ENCODE measurements at places on chromosomes 11 and 22.

DNA sequence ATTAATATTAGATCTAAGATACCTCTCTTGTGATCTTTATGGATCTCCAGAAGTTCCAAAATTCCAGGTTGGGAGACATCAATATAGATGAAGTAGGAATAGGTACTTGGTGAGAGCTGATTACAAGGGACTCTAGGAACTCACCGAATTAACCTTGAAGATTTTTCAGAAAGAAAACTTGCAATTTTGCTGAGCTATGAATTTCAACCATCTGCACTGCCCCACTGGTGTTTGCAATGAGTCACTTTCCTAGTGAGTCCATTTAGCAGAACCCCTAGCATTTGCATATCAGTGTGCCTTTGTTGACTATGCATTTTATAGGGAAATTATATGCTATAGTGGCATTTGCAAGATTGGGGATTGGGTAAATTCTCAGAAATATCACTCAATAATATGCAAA lies 122.0 kb downstream of the CTNND1 start:
- H3K27me3 ChIP-seq = peaks cover 1% of the 10 kb centered on the region
- no peak overlapping the region for H3K27ac ChIP-seq
- H3K36me3 ChIP-seq = no peaks in the 10 kb centered on the region

- H3K27me3 ChIP-seq = no peaks in the 10 kb centered on the region
- H3K27ac ChIP-seq = no peak overlapping the region
- no peaks in the 10 kb centered on the region for H3K36me3 ChIP-seq
- H3K4me1 ChIP-seq = no peaks in the 10 kb centered on the region
- H3K4me3 ChIP-seq = no peak overlapping the region
Observed at GRCh38 chr11:115462757-115463156, 41.5 kb downstream of the CADM1 start.

DNA sequence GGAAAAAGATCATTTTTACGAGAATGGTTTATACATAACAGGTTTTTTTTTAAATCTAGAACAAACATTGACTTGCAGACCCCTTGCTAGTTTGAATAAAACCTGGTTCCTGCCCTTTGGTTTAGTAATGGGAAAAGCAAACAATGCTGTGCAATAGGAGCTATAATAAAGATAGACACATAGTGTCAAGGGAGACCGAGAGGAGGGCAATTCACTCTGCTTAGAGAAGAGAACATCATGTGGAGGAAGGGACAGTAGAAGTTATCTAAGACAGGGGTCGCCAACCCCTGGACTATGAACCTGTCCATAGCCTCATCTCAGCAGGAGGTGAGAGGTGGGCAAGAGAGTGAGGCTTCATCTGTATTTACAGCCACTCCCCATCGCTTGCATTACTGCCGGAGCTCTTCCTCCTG lies 7.0 kb upstream of the RDX start:
- no peaks in the 10 kb centered on the region for H3K27me3 ChIP-seq
- peaks cover 3% of the 10 kb centered on the region for H3K36me3 ChIP-seq
- no peak overlapping the region for H3K27ac ChIP-seq
- no peak for DNase-seq

- H3K4me1 ChIP-seq = no peaks in the 10 kb centered on the region
- H3K27me3 ChIP-seq = no peaks in the 10 kb centered on the region
- no peaks in the 10 kb centered on the region for H3K36me3 ChIP-seq
- no peak for DNase-seq
- no peak overlapping the region for H3K27ac ChIP-seq
Observed at GRCh38 chr22:43554259-43554636, 142.4 kb downstream of the MPPED1 start.

- no peaks in the 10 kb centered on the region for H3K4me1 ChIP-seq
- DNase-seq = no peak
- no peak overlapping the region for H3K27ac ChIP-seq
- no peaks in the 10 kb centered on the region for H3K36me3 ChIP-seq
Observed at GRCh38 chr11:43992183-43992582, 49.7 kb downstream of the C11orf96 start.

DNA sequence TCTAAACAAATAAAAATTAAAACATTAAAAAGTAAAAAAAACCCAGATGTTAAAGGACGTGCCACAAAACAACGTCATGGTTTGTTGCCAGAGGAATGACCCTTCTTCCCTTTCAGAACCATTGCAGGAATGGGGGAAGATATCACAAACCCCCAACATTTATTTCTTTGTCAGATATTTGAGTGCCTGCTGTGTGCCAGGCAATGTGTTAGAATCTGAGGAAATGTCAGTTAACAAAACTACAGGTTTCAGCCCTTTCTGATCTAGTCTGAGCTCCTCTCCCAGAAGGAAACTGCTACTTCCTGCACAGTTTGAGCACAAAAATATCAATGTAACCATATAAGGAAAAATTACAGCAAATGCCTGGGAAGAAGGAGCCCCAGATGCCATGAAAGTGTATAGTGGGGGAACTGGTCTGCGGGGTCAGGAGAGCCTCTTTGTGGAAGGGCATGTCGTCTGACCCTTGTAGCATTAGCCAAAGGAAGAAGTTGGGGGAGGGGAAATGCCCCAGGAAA lies 7.1 kb upstream of the NHERF4 start:
- H3K4me1 ChIP-seq = peaks cover 22% of the 10 kb centered on the region
- no peaks in the 10 kb centered on the region for H3K27me3 ChIP-seq
- no peak for DNase-seq
- no peak overlapping the region for H3K4me3 ChIP-seq

DNA sequence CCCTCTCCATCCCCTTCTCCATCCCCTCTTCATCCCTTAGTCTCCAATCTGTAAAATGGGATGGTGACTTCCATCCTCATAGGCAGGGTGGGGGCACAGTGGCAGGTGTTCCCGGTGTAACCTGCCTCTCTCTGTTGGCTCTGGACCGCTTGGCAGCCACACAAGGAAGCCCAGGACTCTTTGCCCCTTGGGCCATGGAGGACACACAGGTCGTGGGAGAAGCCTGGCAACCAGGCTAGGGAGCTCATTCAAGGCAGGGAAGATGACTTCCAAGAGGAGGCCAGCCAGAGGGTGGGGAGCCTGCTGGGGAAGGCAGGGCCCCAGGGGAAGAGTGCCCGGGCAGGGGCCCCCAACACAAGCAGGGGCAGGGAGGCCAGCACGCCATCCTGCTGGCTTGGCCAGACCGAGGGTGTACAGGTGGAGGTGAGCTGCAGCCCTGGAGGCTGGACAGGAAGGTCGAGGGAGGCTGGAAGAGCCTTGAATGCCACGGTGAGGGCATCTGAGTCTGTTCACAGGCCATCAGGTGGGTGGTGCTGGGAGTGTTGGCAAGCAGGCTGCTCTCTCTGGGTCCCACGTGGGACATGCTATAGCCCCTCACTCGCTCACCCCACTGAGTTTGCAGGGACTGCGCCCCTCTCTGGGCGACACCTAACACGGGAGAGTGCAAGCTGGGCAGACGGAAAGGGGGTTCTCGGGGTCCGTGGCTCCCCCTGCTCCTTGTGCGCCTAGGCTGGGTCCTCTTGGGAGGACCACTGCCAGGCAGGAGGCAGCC lies 15.5 kb upstream of the CTSD start:
- H3K36me3 ChIP-seq = no peaks in the 10 kb centered on the region
- no peak overlapping the region for H3K4me3 ChIP-seq
- H3K27me3 ChIP-seq = peaks cover 4% of the 10 kb centered on the region
- no peaks in the 10 kb centered on the region for H3K4me1 ChIP-seq
- H3K27ac ChIP-seq = no peak overlapping the region

DNA sequence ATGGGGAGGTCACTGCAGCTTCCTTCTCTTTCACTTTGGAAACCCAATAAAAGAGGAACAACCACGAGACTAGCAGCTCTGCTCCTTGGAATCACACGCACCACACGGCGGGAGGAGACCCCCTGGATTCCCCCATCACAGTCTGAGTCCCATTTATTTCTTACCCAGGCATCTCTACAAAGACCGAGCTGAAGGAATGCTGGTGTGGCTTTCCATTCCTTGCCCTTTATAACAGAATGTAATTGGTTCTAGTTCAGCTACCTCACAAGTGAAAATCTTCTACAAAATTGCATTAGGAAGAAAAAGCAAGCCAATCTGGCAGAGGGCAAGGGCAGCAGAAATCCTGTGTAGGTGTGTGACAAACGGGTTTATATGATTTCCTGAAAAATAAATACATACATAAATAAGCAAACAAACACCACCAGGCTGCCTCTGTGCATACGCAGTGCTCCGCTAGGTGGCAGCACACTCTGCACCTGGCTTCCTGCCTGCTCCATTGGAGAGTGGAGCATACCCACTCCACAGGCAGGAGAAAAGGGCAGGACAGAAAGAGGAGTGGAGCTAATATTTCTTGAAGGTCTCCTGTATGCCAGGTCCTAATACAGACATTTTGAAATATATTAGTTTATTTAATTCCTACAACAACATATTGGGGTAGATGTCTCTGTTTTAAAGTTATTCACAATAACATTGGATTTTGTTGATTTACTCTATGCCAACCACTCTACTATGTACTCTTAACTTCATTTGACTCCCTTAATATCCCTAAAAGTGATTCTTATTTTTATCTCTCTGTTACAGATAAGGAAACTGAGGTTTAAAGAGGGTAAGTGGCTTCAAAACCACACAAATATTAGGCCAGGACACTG lies 673.1 kb downstream of the KCNA4 start:
- H3K27me3 ChIP-seq = no peaks in the 10 kb centered on the region
- no peaks in the 10 kb centered on the region for H3K36me3 ChIP-seq
- no peak overlapping the region for H3K27ac ChIP-seq
- no peaks in the 10 kb centered on the region for H3K4me1 ChIP-seq
- DNase-seq = peak; percentile 12

DNA sequence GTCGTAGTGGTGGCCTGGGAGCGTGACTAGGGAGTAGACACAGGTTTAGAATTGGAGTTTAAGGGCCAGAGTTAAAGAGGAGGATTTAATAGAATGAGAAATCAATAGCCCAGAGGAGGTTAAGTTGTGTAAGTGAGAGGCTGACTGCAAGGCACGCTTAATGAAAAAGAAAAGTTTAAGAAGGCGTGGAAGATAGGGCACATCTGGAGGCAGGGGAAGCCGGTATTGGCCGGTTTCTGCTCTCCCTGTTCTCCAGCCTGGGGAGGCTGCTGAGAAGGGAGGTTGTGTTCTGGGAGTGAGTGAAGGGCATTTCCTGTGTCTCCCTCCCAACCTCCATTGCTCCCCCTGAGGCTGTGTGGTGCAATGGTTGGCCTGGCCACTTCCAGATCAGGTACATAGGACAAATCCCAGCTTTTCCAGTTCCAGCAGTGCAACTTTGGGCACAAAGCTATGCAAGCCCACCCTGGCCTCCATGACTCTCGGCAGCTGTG lies 6.3 kb downstream of the GRIK4 start:
- H3K27ac ChIP-seq = no peak overlapping the region
- no peaks in the 10 kb centered on the region for H3K36me3 ChIP-seq
- H3K27me3 ChIP-seq = peaks cover 38% of the 10 kb centered on the region
- H3K4me3 ChIP-seq = no peak overlapping the region
- DNase-seq = no peak
- H3K4me1 ChIP-seq = no peaks in the 10 kb centered on the region

- H3K27ac ChIP-seq = no peak overlapping the region
- H3K4me3 ChIP-seq = no peak overlapping the region
- H3K4me1 ChIP-seq = peaks cover 21% of the 10 kb centered on the region
Observed at GRCh38 chr11:43694477-43694876, 13.9 kb downstream of the HSD17B12 start.

DNA sequence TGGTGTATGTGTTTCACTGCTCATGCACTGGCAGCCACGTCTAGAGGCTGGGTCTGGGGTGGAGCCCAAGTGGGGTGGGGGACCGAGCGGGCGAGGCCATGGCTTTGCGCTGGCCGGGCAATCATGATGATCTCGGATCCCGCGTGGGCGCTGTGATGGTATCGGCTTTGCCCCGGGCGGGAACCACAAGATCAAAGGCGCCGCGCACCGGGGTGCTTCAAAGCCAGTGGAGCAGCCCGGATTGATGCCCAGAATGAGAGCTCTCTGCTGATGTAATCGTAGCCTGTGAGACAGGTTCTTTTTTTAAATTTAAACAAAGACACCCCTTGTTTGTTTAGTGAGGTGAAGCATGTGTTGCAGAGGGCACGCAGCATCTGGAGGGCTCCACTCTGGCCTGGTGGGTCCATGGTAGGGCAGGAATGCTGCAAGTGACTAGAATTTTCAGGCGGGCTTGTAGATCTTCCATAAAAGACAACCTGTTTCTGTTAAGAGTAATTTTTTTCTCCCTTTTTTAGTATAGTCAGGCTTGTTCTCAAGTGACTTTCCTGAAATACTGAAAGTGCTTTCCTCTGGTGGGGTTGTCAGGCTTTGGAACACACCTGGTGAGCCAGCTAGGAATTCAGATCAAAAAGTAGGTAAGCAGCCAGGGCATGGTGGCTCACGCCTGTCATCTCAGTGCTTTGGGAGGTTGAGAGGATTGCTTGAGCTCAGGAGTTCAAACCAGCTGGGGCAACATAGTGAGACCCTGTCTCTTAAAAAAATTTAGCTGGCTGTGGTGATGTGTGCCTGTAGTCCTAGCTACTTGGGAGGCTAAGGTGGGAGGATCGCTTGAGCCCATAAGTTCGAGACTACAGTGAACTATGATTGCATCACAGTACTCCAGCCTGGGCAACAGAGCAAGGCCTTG lies 40.7 kb downstream of the ZNRF3 start:
- no peak overlapping the region for H3K27ac ChIP-seq
- no peak overlapping the region for H3K4me3 ChIP-seq
- no peaks in the 10 kb centered on the region for H3K4me1 ChIP-seq
- H3K36me3 ChIP-seq = no peaks in the 10 kb centered on the region
- DNase-seq = no peak

DNA sequence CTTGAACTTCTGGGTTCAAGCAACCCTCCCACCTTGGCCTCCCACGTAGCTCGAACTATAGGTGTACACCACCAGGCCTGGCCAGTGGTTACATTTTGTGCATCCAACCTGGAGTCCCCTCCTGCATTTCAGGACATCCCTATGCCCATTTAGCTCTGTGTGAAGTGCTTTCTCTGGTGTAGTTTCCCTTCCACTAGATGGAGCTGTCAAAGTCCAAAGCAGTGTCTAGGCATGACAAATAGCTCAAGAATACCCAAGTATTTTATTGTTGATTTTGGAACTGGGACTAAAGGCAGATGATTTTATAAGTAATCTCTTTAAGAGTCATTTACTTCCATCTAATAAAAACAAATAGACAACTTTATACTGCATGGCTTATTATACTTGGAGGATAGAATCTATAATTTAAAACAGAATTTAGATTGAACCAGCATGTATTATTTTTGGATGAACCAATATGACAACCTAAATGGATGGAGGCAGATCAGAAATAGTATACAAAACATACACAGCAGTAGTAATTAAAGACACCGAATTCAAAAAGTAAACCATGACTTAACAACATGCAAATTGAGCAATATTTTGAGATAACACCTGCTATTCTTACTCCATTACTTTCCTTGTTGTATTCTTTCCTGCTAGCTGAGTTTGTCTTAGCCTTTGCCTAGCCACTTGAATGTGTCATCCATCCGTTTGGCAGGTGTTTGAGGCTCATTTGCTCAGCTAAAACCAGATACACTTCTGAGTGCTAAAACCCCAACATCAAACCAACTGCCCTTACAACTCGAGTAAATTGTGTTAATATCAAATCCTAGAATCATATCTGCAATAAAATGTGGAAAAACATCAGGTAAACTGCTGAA lies 37.7 kb downstream of the EIF4ENIF1 start:
- no peak overlapping the region for H3K4me3 ChIP-seq
- peak; percentile 6 for DNase-seq
- H3K27ac ChIP-seq = peak overlapping the region; percentile 27
- H3K27me3 ChIP-seq = no peaks in the 10 kb centered on the region

GRCh38 chr22:38218661-38219622 lies 17.1 kb downstream of the MAFF start:
- peak overlapping the region; percentile 2 for H3K27ac ChIP-seq
- no peak for DNase-seq
- H3K36me3 ChIP-seq = peaks cover 8% of the 10 kb centered on the region
- no peak overlapping the region for H3K4me3 ChIP-seq
- H3K4me1 ChIP-seq = peaks cover 15% of the 10 kb centered on the region
- no peaks in the 10 kb centered on the region for H3K27me3 ChIP-seq

Measured in activated T-helper 1 cell treated with anti-CD3 and anti-CD28 coated beads, Interleukin-12 subunit alpha, Interleukin-12 subunit beta, Interleukin-2, Interleukin-4 antibody, amounts not matched to agents 30 ng/mL and 10 ng/mL and 1 ng/mL, durations not matched to agents 14 hours and 24 hours and 36 hours (primary cell).